ENCODE measurements at places on chromosomes 12 and 14.

DNA sequence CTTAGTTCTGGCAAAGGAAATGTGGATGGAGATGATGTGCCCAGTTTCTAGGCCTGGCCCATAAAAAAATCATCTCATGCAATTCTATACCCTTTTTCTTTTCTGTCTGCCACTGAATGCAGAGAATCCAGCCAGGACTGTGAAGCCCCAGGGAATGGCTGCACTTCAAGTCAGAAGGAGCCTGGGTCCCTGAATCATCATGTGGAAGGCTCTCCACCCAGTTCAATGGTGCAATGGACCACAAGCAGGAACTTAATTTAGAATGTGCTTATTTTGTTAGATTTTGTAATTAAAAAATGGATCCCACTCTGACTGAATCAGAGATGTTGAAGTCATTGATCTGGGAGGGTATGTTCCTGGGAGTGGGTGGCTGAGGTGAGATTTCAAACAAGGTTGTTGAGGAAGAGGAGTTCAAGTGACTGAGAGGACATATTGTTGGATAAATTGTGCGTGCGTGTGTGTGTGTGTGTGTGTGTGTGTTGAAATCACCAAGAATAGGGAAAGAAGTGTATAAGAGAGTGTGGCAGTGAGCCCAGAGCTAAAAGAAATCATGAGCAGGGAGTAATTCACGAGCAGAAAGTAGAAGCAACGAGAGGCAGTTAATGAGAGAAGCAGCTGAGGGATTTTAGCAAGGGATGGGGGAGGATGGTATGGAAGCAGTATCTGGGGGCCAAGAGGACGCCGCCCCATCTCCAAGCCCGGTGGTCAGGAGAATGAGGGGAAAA is 125.4 kb downstream of the TMX1 start:
- DNase-seq, result no peak

DNA sequence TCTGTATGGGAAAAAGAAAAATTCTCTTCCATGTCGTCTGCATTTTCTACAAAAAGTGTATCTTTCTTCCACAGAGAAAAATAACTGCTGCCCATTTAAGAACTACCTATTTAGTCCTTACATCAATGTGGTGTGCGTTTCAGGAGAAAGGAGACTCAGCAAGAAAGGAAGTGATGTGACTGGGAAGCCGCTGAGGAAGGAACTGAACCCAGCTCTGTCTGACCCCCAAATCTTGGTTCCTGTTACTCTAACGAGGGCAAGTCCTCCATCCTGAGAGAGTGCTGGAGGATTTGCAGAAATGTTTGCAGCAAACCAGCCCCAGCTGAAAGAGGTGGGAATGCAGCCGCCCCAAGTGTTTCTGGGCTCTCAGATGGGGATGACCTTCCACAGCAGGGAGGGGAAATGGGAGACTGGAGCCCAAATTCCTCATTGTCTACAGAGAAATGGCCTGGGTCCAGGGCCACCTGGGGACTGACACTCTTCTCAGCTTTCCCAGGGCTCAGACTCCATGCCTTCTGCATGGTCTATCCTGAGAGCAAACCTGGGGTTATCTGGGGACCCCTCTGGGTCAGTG is 6.7 kb upstream of the MLEC start:
- no peak for DNase-seq

DNA sequence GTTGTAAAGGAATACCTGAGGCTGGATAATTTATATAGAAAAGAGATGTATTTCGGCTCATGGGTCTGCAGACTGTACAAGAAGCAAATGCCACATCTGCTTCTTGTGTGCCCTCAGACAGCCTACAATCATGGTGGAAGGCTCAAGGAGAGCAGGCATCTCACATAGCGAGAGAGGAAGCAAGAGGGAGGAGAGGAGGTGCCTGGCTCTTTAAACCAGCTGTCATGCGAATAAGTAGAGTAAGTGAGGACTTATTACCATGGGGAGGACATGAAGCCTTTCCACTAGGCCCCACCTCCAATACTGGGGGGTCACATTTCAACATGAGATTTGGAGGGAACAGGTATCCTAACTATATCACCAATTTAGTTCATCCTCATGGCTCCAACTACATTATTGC is 118.7 kb downstream of the ACSS3 start:
- DNase-seq, result no peak

DNA sequence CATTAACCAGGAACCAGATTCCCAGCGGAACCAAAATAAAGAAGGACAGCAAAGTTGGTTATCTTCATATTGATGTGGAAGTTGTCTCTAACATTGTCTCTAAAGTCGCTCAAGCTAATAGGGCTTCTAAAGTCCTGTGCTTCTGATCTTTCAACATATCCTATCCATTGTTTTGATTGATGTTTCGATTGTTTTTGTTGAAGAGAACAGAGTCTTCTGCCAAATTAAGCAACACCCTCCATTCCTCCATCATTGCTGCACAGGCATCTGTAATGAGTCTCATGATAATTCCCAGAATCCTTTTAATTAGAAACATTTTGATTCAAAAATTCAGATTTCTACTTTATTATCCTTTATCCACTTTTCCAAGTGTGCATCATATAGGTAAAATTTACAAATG is 71.6 kb upstream of the AVPR1A start:
- DNase-seq, result no peak

GRCh38 chr12:83113945-83114344 is 427.2 kb downstream of the TMTC2 start:
- DNase-seq, result no peak

- DNase-seq, result no peak
Observed at GRCh38 chr12:130982565-130983225, 29.0 kb downstream of the ADGRD1 start.

- no peak for DNase-seq
Observed at GRCh38 chr14:102914474-102915291, 7.8 kb upstream of the AMN start.

DNA sequence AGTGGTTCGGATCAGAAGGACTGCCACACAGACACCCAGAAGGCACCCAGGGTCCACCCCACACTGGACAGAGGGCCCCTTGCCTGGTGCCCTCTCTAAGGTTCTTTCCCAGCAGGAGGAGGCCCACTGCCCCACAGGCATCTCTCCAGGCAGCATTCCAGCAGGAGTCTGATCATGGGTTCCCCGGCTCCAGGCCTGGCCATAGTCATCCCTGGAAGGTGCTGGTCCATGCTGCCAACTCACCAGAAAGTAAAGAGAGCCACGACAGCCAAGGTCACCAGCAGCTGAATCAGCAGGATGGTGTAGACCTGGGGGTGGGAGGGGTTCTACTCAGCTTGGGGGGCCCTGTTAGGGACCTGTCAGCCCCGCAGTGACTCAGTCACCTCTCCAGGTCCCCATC is 6.4 kb downstream of the FAIM2 start:
- no peak for DNase-seq

DNA sequence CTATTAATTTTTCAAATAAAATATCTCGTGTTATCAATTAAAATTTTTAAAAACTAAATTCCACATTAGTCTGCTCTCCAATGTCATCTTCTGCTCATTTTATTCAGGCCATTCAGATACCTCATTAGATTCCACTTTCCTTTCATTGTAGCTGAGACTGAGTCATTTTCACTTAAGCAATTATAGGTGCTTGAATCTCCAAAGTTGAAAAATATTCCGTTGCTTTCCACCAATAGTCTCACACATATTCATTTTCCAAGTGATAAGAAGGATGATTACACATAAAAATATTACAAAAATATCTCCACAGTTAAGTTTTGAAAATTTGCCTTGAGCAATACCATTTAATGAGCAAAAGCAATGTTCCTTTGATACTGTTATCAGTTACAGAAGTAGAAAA is 36.5 kb upstream of the YBX3 start:
- no peak for DNase-seq

GRCh38 chr14:71267007-71267513 is 359.8 kb downstream of the PCNX1 start:
- no peak for DNase-seq

DNA sequence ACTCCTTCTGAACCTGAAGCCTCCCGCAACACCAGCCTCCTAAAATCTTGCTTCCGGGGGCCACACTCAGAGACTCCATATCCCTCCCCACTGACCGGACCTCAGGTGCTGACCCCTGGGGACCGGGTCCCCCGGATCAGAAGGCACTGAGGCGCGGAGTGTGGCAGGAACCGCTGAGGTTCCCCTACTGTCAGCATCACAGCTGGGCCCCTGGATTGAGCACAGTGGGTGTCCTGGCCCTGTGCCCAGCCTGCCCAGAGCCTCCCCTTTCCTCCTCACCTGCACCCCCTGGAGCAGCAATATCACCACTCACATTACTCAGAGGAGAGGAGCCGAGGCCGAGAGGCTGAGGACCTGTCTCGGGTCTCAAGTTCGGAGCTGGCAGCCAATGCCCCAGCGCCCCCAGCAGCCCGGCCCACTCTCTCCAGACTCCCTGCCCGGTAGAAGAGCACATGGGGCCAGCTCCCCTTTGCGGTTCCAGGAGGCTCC is 101.2 kb upstream of the EIF5 start:
- peak; percentile 92 for DNase-seq

DNA sequence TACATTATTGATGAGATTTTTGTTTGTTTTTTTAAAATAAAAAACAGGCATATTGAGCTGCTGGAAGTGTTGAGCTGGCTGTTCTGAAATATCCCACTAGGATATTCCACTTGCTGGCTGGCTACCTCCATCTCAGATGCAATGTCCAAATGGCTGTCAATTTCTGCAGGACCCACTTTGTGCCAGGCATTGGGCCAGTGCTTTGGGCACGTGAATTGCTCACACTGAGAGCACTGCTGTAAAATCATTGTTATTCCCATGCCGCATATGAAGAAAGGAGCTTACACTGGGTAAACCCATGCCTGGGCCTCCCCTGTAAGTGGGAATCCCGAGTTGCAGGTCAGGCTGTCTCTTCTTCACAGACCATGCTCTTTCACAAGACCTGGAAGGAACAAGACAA is 56.7 kb downstream of the RGS6 start:
- DNase-seq, result no peak

GRCh38 chr12:49092816-49093406 is 1.7 kb downstream of the DHH start:
- no peak for DNase-seq

DNA sequence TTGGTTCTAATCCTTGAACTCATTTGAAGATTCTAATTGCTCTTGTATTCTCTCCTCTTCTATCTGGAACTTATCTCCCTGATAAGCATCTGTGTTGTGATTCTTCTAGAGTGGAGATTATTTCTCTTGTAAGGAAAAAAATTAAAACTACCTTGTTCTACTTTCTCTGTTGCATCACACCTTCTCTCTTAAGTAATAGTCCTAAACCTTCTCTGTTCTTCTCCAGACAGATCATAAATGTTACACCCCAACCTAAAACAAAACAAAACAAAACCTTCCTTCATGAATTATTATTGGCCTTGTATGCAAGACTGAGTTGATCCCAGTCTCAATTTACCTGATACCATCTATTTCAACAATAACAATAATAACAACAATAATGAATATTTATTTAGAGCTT is 612.1 kb downstream of the DIO2 start:
- no peak for DNase-seq

DNA sequence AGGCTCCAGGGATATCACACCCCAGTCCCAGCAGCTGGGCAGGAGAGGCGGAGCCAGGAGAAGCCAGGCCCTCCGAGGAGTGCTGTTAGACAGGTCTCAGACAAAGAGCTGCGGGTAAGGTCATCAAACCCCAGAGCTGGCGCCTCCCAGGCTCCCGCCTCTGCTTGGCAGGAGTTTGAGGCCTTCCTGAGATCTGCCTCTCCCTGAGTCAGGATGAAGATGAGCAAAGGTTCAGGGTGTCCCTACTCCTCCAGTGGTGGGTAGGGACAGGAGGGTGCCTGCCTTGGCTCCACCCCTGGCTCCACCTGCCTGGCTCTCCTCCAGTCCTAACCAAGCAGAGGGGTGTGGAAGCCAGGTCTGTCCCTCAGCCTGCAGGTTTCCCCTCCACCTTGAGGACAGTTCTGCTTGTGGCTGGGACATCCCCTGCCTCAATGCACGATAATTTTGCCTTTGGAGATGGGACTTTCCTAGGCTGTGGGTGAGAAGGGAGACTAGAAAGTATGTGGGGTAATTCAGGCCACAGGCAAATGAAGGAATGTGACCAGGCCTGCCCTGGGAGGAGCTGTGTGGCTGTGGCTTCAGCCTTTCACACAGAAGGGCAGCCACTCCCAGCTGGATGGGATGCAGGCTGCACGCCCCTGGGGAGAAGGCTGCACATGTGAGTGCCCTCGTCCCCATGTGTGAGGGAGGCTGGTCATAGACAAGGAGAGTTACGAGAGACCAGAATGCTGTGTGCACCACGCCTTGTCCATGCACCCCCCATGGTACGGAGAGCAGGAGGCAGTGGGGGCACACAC is 2.2 kb downstream of the PLEKHG6 start:
- no peak for DNase-seq

DNA sequence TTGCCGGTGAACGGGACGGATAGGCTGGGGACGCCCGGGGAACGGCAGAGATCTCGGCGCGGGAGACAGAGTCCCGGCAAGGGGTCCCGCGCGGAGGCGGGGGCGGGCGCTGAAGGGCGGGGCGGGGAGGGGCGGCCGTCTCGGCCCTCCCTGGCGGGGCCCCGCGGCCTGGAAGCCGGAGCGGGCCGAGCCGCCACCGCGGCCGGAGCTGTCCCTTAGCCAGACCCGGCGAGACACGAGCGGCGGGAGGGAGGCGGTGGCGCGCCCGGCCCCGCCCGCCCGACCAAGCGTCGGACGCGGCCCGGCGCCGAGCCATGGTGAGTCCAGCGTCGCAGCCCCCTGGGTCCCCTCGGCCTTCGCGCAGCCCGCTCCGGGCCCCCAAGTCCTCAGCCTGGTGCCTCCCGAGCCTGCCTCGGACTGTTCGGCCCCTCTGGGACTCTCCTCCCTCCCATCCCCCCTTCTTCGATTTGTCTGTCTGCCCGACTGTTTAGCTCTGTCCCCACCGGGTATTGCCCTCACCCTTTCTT is at the start of gene ARHGEF40:
ARHGEF40 (plus strand) TSS at position 222 of the 527 bp plus-strand sequence; CDS start at position 315, 93 bp downstream.
- no peak for DNase-seq

GRCh38 chr12:99783421-99783820 is 135.9 kb downstream of the GARIN6 start:
- no peak for DNase-seq

DNA sequence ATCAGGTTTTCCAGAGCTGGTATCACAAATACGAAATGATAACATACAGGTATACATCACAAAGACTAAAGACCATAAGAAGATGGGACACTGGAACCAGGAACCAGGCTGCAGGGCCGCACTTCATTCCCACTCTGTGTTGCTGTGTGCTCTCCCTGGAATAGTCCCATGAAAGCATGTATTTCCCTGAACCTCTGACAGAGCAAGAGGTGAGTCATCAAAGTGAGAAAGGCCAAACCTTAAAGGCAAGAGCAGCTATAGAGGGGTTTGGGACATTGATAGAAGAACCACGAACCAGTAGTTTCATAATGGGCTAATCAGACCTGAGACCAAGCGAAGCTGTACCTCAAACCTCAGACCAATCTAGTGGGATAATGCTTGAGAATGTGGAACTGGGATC is 283.0 kb upstream of the PRKD1 start:
- no peak for DNase-seq

DNA sequence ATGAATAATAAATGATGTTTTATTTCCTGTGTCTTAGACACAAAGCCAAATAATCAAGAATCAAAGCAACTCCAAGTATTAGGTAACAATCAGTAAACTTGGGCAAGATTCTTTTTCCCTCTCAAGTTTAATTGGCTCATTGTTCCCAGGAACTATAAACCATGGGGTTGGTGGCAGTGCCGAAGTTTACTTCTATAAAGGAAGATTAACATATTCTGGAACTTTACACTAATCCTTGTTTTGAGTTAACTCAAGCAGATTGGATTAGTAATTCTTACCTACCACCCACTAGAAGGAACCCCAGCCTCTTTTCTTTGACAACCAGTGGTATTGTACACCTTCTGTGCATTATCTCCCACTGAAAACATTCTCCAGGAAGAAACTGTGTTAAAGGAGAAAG is 197.1 kb downstream of the EXOC5 start:
- DNase-seq, result no peak

Measured in COR-L47 (cell line).